ENCODE measurements at places on chromosomes 5 and 9. TPM values are rescaled to one million over a fixed set of nuclear protein-coding genes. Genes with fewer than 3 reads are reported as not detected.

DEPDC1B gene
- total RNA-seq, result 6.0 TPM

DNA sequence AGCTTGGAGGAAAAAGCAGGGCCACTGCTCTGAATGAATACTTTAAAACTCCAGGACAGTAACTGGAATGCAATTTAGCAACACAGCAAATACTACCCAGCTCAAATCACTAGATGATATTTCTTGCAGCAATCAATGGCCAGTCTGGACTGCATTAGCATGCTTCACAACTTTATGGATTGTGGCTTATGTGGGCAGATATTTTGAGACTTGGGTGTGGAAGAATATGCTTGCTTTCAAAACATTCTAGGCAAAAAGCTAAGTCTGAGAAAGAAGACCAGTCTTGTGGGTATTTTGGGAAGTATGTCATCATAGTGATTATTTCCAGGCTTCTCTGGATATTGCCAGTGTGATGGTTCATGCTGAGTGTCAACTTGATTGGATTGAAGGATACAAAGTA is 3.1 kb downstream of the RANBP3L start:
- H3K4me3 ChIP-seq, result no peak overlapping the region
- no peaks in the 10 kb centered on the region for H3K36me3 ChIP-seq
- no peak for DNase-seq
- peaks cover 5% of the 10 kb centered on the region for H3K4me1 ChIP-seq

DNA sequence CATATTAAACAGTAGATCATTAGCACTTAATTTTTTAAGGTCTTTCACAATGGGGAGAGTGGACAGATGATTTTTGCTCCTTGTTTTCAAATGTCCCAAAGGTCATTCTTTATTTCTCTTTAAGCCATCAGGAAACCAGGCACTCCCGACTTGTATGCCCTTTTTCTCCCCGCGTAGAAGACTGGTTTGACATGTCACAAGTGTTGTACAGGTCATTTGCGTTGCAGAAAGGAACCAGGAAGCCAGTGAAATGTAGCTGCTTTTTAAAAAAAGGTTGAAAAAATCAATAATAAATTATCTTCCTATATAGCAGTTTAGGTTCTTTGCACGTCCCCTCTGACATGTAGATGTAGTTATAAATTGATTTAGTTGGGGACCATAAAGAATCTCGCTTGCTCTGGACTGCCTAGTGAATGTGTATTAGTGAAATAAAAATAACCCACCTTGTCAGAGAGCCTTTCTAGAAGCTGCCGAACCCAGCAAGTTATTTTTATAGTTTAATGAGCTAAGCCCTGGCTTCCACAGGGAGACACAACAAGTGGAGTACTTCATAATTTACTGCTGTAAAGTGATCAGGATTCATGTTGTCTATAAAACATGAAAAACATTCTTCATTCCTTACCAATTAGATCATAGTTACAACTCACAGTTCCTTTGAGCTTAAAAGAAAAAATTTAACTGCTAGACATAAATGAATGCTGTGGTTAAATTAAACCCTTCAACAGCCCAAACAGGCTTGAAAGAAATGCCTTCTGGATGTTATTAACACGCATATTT is 404.6 kb downstream of the CSNK1G3 start:
- H3K27me3 ChIP-seq, result no peaks in the 10 kb centered on the region
- H3K4me1 ChIP-seq, result peaks cover 14% of the 10 kb centered on the region
- H3K4me3 ChIP-seq, result no peak overlapping the region
- peak; percentile 9 for DNase-seq

DNA sequence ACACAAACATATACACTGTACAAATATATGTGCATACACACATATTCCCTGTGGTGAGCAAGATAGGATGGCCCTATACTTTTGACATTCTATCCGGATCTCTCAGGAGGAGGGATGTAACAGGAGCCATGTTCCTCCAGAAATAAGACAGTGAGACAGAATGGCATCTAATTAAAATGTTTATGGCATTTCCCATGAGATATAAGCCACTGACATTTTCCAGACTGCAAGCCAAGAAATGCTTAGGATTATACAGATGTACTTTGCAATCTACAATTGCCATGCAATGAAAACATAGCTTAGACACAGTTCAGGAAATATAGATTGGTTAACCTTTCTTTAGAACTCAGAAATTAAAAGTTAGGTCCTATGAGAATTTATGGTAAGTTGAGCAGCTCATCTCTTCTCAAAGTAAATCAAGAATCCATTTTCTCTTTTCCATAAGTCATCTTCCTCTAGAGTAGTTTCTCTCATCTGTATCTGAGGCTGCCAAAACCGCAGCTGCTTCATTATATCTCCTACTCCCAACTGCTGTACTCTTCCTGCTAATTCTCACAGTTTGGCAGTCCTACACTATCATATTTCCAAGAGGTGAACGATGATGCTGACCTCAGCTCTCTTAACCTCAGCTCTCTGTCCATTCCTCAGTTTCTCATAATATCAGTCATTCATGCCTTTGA is 1719.1 kb downstream of the MAT2B start:
- no peak overlapping the region for H3K4me3 ChIP-seq
- H3K27ac ChIP-seq, result no peak overlapping the region
- DNase-seq, result no peak
- H3K27me3 ChIP-seq, result no peaks in the 10 kb centered on the region

- H3K27ac ChIP-seq, result peak overlapping the region; percentile 70
- peaks cover 21% of the 10 kb centered on the region for H3K4me1 ChIP-seq
- peaks cover 7% of the 10 kb centered on the region for H3K36me3 ChIP-seq
- no peak overlapping the region for H3K4me3 ChIP-seq
- H3K27me3 ChIP-seq, result no peaks in the 10 kb centered on the region
Observed at GRCh38 chr9:98766586-98766985, 29.8 kb downstream of the ANKS6 start.

DNA sequence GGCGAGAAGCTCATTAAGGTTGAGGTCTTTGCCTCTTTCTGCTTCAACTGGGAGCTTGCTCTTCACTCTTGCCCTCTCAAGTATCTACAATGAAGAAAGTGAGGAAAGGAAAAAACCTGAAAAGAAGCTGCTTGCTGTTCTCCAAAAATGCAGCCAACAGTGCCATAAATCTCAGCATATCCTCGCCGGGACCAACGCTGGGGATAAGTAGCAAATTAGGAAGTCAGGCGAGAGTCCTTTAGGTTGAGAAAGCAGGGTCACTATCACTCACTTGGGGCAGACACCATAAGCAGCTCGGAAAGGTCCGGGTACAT is 399 bp downstream of the NUP155 start:
- H3K27ac ChIP-seq, result peak overlapping the region; percentile 93
- peaks cover 12% of the 10 kb centered on the region for H3K36me3 ChIP-seq
- H3K27me3 ChIP-seq, result no peaks in the 10 kb centered on the region
- no peak for DNase-seq
- H3K4me1 ChIP-seq, result peaks cover 12% of the 10 kb centered on the region

GRCh38 chr5:93746406-93747056 is 5.1 kb upstream of the POU5F2 start:
- DNase-seq, result peak; percentile 1
- no peaks in the 10 kb centered on the region for H3K27me3 ChIP-seq
- peaks cover 9% of the 10 kb centered on the region for H3K36me3 ChIP-seq
- no peak overlapping the region for H3K27ac ChIP-seq
- no peak overlapping the region for H3K4me3 ChIP-seq
- no peaks in the 10 kb centered on the region for H3K4me1 ChIP-seq

GRCh38 chr5:68983043-68983442 is 110.8 kb upstream of the SLC30A5 start:
- peaks cover 78% of the 10 kb centered on the region for H3K27me3 ChIP-seq
- H3K4me1 ChIP-seq, result no peaks in the 10 kb centered on the region
- H3K27ac ChIP-seq, result no peak overlapping the region
- DNase-seq, result no peak

ECM2 gene
- total RNA-seq, result 13.5 TPM

GRCh38 chr9:2017331-2018161 is 2.4 kb downstream of the SMARCA2 start:
- peaks cover 12% of the 10 kb centered on the region for H3K36me3 ChIP-seq
- H3K27ac ChIP-seq, result peak overlapping the region; percentile 80
- H3K4me1 ChIP-seq, result peaks cover 28% of the 10 kb centered on the region
- no peaks in the 10 kb centered on the region for H3K27me3 ChIP-seq

FBXL7 gene
- total RNA-seq, result not detected

SLC36A3 gene
- total RNA-seq, result not detected

GRCh38 chr5:6317116-6317798 is 61.1 kb downstream of the MED10 start:
- peaks cover 35% of the 10 kb centered on the region for H3K27me3 ChIP-seq
- H3K4me1 ChIP-seq, result no peaks in the 10 kb centered on the region
- no peak overlapping the region for H3K27ac ChIP-seq

IL33 gene
- total RNA-seq, result not detected

DNA sequence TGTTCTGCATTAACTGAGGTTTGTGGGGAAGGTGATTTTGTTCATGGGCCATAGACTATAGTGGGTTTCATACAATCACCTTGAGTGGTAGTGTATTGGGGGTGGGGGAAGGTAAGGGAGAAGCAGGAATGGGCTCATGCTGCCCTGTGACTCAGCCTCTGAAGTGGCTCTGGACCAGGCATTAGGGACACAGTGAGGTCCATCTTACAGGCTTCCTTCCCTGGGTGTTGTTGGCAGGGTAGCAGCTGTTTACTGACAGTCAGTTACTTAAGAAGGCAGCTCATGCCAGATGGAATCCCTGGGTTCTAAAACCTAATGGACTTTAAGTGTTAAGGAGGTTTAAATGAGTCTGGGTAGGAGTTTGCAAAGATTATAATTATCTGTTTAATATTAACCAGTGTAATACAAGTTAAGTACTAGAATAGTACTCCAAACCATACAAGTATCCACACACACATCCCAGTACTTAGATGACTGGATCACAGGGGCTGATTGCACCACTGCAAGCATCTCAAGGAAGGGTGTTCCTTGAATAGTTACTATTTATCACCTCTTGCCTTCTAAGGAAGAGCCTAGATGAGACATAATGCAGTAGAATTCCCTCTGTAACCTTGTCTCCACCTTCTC is 59.3 kb downstream of the CAST start:
- no peak overlapping the region for H3K4me3 ChIP-seq
- peaks cover 38% of the 10 kb centered on the region for H3K4me1 ChIP-seq
- peak overlapping the region; percentile 35 for H3K27ac ChIP-seq
- peak; percentile 39 for DNase-seq
- peaks cover 30% of the 10 kb centered on the region for H3K36me3 ChIP-seq

DNA sequence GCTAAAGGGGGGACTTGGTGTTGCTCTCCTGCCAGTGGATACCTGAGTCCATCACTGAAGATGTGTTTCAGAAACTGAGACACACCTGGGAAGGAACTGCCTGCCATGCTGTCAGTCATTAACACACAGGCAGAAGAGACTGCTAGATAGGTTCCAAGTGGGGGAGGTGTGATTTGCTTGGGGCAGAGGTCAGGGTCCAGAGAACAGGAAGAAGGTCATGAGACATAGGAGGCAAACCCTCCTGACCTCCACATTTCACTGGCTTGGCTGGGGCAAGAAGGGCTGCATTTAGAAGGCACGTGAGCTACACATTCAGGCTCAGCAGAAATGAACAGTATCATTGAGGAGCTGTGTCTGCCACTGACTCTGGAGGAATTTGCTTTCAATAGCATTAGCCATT is 215.8 kb downstream of the HSPA4 start:
- H3K4me3 ChIP-seq, result no peak overlapping the region
- no peak overlapping the region for H3K27ac ChIP-seq
- no peak for DNase-seq
- H3K4me1 ChIP-seq, result no peaks in the 10 kb centered on the region

DNA sequence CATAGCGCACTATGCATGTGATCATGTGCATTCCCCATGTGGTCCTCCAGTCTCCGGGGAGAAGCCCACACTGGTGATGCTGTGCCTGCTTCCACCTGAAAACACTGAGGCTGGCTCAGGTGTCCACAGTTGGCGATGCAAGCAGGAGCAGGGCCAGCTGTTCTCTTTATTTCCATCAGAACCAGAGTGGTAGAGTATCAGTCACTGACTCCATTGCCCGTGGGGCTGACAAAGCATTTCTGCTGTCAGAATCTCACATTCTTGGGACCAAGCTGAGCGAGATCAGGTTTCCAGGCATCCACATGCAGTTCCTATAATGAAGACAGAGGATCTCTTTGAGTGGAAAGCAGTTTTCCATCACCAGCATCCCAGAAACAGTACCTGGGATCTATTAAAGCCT is 52.5 kb downstream of the GADD45G start:
- peaks cover 34% of the 10 kb centered on the region for H3K27me3 ChIP-seq
- H3K4me1 ChIP-seq, result peaks cover 5% of the 10 kb centered on the region
- H3K27ac ChIP-seq, result no peak overlapping the region

GPR21 gene
- total RNA-seq, result not detected

DNA sequence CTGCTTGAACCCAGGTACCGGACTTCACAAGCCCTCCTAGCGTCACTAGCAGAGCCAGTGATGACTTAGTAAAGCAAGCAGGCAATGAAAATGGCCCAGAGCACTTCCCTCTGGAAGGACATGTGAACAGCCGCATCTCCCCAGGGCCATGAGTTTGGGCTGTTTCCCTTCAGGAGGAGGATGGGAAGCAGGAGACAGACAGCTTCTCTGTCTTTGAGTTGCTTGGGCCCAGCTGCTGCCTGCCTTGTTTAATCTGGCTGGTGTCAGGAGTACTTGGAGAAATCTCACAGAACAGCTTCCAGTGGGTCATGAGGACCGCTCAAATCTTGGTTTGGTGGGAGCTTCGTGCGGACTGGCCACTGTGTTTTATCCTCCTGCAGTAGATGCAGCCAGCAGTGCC is 25.4 kb upstream of the WWC1 start:
- peaks cover 14% of the 10 kb centered on the region for H3K4me1 ChIP-seq
- no peaks in the 10 kb centered on the region for H3K27me3 ChIP-seq
- H3K36me3 ChIP-seq, result no peaks in the 10 kb centered on the region
- no peak for DNase-seq
- no peak overlapping the region for H3K27ac ChIP-seq
- H3K4me3 ChIP-seq, result no peak overlapping the region

AHRR gene
- total RNA-seq, result 3.2 TPM

FOXD4L4 gene
- total RNA-seq, result 1.2 TPM

DNA sequence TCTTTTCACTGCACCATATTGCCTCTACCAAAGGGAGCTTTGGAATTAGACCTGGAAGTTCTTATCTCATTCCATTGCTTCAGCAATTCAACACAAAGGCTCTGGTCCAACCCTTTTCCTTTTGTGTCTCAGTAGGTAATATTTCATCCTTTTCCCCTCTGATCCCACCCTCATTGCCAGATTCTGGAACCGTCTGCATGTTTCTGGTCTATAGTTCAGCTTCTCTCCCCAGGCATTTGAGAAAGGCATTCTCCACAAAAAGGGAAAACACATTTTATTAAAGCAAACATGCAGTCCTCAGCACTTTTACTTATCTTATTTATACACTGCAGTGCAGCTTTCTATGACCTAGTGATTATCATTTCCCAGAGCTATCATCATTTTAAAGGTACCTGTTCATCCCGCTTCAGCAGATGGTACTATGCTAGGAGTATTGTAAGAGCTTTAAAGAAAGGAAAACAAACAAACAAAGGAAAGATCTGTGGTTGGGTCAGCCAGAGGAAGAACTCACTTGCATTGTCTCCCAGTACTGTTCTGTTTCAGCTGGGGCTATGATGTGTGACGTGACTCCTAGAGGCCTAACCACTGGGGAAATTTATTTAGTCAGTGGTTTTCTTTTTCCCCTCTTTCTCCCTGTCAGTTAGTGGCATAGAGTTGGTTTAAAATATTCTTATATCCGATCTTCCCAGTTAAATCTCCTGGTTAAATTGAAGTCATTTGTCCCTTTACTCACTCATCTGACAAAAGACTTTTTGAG is 269.2 kb downstream of the TMEM38B start:
- no peaks in the 10 kb centered on the region for H3K4me1 ChIP-seq
- no peaks in the 10 kb centered on the region for H3K27me3 ChIP-seq
- H3K36me3 ChIP-seq, result no peaks in the 10 kb centered on the region

LCN1 gene
- not detected for total RNA-seq

F2RL1 gene
- total RNA-seq, result 34.9 TPM

All from MCF 10A (cell line).